ENCODE measurements at places on chromosomes 7 and 10.

DNA sequence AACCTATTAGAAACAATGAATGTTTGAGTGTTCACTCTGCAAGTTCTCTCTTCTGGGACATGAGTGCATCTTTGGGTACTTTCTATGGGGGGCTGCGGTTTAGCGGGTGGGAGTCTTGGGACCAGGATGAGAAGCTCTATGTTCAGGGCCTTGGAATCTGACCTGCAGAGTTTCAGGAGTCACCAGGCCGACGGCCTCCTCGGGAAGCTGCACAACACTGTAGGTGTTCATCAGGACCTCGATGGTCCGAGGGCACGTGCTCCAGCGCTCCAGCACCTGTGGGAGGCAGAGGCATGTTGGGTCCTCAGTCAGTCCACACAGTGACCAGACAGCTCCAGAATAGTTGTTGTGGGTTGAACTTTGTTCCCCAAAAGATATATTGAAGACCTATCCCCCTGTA is 8.9 kb upstream of the GBX1 start:
- DNase-seq, result no peak

DNA sequence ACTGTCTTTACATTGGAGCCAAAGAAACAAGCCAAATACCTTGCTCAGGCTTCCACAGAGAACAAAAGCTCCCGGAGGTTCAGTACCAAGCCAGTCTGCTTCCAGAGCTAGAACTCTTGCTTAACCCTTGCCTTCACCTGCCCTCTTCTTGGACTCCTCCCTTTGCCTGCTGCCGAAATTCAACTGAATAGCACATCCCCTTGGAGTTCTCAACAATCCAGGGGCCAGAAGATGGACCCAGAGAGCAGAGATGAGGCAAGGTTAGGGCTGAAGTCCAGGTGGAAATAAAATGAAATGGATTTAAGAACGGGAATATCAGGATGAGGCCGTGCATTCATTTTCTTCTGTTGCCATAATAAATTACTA is 876 bp upstream of the PIK3AP1 start:
- DNase-seq, result no peak

DNA sequence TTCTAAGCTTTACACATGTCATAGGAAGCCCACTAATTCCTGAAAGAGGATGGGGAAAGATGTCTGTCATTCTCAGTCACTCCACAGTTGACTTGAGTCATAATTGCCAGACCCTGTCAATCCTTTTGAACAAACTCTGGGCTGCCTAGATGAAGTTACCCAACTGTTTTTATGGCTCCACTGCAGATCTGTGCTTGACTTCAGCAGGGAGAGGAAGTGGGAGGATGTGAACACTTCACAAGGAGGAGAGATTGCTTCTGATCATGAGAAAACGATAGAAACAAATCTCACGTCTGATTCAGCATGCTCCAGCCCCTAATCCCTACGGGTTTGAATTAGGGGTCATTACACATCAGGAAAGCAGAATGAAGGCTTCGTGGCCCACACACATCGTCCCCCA is 596.6 kb upstream of the CELF2 start:
- no peak for DNase-seq

DNA sequence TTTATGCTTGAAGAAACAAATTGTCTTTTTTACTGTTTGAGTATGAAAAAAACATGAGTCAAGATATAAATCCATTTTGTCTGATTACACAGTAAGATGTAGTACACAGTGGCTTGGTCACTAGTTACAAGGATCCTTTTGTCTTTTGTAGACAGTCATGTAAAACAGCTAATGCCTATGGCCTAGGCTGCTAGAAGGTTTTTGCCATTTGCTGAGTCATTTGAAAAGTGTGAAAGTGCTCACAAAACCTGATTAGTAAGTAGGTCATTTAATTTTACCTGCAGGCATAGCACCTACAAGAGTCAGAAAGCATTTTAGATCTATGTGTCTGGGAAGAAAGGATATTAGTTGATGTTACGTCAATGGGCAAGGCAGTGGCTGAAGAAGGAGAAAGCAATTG is 819.4 kb downstream of the MAGI2 start:
- no peak for DNase-seq

GRCh38 chr7:54946764-54947163 is 72.1 kb upstream of the EGFR start:
- no peak for DNase-seq

DNA sequence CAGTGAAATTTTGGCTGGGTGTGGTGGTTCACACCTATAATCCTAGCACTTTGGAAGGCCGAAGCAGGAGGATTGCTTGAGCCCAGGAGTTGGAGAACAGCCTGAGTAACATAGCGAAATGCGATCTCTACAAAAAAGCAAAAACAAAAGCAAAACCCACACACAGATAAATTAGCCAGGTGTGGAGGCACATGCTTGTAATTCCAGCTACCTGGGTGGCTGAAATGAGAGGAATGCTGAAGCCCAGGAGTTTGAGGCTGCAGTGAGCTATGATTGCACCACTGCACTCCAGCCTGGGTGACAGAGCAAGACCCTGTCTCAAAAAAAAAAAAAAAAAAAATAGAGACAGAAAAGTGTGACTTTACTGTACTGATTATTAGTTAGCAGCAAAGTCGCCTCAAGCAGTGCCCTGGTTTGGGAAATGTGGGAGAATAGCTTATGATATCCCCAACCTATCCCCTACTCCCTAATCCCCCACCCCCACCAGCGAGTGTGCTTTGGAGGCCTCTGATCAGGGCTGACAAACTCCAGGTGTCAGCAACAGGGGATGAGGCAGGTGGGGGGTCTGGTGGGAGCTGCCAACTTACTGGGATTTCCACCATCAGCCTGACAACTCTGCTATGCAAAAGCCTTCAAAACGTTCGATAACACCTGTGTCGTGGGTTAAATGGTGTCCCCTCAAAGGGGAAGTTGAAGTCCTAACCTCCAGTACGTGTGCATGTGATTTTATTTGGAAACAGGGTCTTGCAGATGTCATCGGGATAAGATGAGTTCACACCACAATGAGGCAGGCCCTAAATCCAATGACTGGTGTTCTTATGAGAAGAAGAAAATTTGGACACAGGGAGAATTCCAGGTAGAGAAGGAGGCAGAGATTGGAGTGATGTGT is 124.7 kb upstream of the SDK1 start:
- DNase-seq, result no peak

DNA sequence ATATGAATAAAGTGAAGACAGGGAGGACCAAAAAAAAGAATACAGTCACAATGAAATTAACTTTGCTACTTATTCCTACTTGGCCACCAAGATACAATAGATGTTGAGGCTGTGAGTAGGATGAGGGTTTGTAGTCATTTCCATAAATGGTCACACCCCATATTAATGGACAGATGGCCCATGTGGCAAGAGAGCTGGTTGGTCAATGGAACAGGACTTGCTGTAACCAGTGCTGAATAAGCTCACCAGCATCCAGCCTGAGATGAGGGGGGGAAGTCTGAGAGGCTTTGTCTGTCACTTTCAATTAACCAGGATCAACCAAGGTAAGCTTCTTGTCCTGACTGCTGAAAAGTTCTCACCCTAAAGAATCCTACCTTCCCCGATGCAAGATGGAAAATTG is 130.4 kb upstream of the KCNMA1 start:
- no peak for DNase-seq

DNA sequence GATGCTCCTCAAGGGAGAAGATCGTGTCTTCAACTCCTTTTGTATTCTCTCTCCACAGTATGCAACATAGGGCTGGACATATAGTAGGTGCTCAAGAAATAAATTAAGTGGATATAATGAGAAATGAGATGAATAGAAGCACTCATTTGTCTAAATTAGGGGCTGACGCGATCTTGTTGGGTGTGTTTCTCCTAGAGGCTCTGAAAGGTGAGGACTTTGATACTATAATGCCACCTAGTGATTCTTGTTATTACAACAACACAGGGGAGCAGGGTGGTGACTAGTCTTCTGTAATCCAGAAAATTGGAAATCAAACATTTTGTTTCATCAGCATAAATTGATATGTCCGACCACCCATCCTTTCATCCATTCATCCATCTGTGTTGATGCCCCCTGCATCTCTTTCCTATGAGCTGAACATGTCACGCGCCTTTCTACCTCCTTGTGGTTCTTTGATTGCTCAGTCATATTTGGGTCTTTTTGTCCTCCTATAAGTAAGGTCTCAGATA is 3.5 kb upstream of the CFAP58 start:
- no peak for DNase-seq

DNA sequence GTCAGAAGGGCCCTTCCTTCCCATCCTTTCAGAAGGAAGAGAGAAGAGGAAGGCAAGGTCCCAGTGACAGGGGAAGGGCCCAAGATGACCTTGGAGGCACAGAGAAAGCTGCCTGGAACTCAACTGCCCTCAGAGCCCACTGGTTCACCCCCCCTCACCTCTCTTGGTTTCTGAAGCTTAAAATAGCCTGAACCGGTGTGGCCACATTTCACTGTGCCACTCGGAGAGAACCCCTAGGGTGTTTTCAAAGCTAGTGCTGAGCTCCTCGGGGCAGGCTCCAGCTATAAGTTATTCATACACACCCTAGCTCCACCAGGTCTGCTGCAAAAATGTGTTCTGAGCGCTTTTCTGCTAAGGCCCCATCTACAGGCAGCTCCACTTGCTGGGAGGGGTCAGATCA is 60.9 kb upstream of the ADRB1 start:
- DNase-seq, result no peak

All from AG09309 (cell line).